ENCODE measurements at places on chromosomes 16 and 17.

DNA sequence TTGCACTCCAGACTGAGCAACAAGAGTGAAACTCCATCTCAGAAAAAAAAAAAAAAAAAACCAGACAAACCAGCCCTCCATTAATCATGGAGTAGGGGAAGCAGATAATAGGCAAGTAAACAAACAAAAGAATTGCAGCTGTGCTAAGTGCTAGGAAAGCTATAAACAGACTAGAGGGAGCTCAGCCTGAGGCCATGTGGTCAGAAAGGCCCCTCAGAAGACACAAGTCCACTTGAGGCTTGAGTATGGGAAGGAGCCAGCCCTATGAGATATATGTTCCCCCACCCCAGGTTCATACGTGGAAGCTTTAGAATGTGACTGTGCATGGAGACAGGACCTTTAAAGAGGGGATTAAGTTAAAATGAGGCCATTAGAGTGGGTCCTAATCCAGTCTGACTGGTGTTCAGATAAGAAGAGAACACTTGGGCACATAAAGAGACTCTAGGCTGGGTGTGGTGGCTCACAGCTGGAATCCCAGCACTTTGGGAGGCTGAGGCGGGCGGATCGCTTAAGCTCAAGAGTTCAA is 132.6 kb upstream of the NOL11 start:
- DNase-seq = peak; percentile 20

DNA sequence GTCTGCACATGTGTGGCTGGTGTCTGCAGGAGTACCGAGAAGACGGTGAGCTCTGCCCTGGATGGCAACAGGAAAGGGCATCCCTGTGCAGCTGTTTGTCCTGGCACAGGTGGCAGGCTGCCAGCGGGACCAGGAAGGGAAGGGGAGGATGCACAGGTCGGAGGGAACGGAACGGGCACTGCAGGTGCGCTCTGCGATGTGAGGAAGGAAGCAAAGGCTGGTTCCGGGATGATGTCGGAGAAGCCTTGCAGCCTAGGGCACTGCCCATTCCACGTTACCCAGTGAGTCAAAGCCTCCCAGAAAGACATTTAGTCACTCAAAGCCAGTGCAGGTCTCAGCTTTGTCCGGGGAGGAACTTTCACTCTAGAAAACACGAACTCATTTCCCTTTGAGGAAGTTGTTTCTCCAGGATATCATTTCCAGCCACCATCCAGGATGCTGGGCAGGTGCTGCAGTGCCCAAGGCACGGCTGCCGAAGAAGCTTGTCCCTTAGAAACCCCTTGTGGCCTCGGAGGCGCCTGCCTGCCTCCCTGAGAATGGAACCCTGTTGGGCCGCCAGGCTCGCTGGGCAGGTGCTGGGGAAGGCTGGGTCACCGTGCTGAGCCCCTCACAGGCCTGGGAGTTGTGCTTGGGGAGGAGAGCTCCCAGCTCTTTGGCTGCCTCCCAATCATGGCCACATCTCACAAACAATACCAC is 4.5 kb upstream of the TMEM235 start:
- no peak for DNase-seq

- no peak for DNase-seq
Observed at GRCh38 chr16:54178478-54178976, 108.1 kb downstream of the IRX3 start.

- no peak for DNase-seq
Observed at GRCh38 chr17:5861854-5862253, 208.3 kb upstream of the WSCD1 start.

GRCh38 chr16:19375561-19376158 is 42.0 kb upstream of the TMC5 start:
- DNase-seq = peak; percentile 54

DNA sequence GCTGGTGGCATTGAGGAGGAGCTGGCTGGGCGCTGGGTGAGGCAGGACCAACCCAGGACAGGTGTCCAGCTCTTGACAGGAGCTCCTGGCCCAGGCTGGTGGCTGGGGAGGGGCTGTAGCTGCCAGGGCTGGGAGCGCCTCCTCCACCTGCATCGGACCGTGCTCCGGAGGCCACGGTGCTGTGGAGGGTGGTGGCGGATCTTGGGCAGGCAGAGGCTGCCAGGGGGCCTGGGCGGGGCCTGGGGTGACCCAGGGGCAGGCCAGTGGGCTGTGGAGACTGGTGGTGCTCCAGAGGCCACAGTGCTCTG is 32.0 kb downstream of the SOX8 start:
- DNase-seq = no peak

DNA sequence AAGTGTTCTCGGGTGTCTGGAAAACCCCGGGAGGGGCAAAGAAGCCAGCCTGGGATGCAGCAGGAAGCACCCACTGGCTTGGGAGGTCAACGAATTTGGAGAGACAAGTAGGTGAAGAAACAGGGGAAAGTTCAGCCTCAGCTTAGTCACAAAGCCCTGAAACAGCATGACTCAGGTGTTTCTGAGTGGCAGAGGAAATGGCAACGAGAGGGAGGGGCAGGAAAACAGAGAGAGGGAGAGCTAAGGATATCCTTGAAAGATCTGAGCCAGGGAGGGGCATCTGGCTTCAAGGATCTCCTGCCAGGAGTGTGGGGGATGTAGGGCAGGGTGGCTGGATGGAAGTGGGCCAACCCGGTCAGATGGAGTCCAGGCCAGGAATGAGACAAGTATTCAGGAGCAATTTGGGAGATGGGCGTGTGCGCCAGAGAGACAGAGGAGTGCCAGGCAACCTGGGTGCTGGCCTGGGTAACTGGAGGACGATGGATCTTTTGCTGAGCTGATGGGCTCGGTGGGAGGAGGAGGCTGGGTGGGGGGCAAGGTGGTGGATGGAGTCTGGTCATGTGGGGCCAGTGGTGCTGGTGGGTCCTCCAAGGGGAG is 27.2 kb downstream of the ABCC3 start:
- peak; percentile 57 for DNase-seq

GRCh38 chr16:78961464-78961863 is 639.1 kb downstream of the MAF start:
- DNase-seq = no peak

DNA sequence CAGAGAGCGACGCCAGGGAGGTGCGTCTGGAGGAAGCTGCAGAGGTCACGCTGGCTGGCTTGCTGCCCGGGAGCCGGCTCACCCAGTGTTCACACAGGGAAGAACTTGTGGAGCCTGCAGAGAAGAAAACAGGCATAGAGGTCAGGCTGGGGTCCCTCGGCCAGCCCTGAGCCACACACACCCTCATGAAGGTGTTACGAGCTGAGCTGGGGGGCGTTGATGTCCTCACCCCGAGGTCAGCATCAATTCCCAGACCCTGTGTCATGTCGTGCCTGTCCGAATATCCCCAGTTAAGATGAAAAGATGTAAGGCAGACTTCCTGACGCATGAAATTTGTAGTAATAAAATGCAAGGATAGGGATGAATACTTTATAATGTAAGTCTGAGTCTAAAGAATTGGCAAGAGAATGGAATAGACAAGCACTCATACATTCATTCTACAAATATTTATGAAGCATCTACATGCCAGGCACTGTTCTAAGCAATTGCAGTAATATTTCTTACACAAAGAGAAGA is 77.1 kb downstream of the USP31 start:
- DNase-seq = no peak

- no peak for DNase-seq
Observed at GRCh38 chr16:14438256-14438655, 191.8 kb downstream of the PARN start.

- no peak for DNase-seq
Observed at GRCh38 chr17:66451188-66452149, 149.1 kb downstream of the PRKCA start.

GRCh38 chr16:79988721-79989220 is 388.2 kb upstream of the MAF start:
- DNase-seq = no peak

DNA sequence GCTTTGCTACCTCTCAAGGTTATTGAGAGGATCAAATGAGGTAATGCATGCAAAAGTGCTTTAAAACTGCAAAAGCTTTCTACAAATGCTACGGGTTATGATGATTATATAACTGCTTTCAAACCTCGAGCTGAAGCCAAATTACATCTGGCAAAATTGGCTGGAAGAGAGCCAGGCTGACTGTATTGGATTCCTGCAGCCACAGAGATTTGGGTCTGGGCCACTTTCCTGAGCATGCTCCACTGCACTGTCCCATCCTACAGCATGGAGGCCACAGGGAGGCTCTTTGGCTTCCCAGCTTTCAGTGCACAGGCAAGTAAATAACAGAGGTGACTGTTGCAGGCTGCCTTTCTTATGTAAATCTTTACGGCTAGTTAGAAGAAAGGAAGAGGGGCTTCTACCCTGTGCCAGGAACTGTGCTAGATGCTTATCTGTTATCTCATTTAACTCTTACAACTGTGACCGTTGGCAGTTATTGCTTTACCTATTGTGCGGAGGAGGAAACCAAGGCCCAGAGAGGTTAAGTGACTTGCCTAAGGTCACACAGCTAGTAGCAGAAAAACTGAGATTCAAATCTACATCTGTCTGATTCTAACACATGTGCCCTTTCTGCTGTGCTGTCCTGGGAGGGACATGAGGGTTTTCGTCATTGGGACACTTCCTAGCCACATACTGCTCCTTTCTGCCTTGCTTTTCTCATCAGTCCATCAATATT is 121.8 kb downstream of the SPACA3 start:
- DNase-seq = no peak

DNA sequence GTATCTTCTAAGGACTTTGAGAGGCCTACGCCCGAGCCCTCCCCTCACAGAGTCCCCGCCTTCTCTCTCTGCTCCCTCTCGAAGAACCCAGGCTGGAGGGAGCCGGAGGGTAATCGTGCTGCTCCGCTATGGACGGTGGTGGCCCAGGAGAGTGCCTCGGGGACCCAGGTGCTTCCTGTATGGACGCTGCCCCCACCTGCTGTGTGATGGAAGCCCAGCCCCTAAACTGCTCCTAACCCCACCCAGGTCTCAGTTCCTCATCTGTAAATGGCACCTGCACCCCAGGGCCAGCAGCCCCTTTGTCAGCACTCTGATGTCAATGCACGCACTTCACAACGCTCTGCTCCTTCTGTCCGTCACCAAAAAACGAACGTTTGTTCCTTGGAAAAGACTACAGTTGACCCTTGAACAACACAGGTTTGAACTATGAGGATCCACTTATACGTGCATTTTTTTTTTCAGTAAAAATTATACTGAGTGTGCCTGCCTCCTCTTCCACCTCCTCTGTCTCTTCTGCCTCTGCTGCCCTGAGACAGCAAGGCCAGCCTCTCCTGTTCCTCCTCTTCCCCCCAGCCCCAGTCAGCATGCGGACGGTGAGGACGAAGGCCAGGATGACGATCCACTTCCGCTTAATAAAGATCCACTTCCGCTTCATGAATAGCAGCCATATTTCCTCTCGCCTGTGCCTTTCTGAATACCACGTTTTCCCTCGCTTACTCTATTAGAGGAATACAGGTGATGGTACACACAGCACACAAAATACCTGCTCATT is 118.3 kb downstream of the BANP start:
- DNase-seq = no peak

DNA sequence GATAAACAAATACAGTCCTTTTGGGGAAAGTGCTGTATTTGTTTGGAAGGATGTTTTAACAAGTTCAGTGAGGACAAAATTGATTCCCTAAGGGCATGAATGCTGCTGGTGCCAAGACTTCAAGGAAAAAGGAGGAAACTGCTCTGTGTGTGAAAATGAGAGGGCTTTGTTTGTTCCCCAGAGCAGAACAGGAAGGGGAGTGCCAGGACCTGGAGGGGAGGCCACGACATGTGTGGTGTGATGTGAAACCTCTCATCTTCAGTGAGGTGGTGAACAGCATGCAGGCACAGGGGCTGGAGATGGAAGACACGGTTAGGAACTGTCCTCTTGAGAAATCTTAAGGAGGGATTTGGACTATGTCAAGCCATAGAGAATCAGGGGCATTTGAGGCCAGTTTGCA is 46.6 kb upstream of the GRIN2A start:
- DNase-seq = no peak

- no peak for DNase-seq
Observed at GRCh38 chr17:10777131-10777807, 26.6 kb downstream of the TMEM238L start.

DNA sequence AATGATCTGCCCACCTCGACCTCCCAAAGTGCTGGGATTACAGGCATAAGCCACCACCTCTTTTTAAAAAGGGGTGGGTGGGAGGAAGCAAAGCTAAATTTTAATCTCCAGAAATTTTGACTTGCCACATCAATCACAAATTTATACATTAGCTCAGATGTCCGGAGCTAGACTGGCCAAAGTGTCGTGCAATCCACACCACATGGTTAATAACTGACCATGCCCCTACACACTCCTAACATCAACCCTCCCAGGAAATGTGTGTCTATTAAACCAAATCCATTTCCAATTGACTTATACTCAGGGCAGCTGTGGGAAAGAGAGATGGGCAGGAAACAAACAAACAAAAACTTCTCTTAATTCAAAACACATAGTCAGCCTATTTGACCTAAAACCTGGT is 29.9 kb downstream of the SMURF2 start:
- no peak for DNase-seq

- no peak for DNase-seq
Observed at GRCh38 chr16:31876951-31877828, 3.6 kb downstream of the ZNF267 start.
